Testis (tissue), 5 donors: ENCODE measurements at places on chromosomes 12 and 14. TPM values are rescaled to one million over a fixed set of nuclear protein-coding genes. Genes with fewer than 3 reads are reported as not detected.

Gene SYCP3
- 69.4 TPM for total RNA-seq

Gene PAH
- 9.3 TPM for total RNA-seq

Gene CEP170B
- 79.7 TPM for total RNA-seq

Gene DNAJC22
- total RNA-seq = 0.87 TPM

Gene MAP1LC3B2
- 1.5 TPM for total RNA-seq

Gene SIX6
- 0.39 TPM for total RNA-seq

Gene KRT8
- 14.6 TPM for total RNA-seq

GRCh38 chr12:30792648-30793499 is 38.1 kb upstream of the CAPRIN2 start:
- no peak for DNase-seq

DNA sequence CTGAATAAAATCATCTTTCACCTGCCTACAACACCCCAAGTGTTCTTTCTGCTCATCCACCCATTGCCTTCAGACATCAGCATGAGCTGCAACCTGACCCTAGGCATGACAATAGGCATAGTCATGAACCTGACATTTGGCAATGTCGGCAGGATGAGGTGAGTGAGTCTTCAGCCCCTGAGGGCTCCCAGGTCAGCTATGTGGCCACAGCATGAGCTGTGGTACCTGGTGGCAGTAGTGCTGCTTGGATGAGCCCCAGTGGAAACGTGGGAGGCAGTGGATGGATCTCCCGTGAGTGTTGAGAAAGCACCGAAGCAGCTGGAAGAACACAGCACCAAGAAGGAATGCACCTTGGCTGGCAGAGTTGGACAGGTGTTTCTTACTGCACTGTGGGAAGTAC is 334.8 kb upstream of the FAR2 start:
- no peak for DNase-seq

- no peak for DNase-seq
Observed at GRCh38 chr12:10223208-10223607, 10.5 kb downstream of the GABARAPL1 start.

DNA sequence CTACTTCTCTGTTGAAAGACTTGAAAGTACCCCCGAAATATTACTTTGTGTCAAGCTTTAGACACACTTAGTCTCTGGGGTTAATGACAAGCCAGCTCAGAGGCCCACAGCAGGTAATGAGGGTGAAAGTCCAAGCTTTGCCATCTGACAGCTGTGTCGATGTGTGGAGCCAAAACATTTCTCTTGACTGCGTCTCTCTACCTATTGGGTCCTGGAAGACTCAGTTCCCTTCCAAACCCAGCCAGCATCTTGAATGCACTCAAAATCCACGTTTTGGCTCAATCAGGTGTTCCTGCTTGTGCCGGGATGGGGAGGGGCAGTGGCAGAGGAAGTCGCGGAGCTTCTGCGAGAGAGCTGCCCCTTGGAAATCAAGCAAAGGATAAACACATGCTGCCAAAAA is 3.2 kb downstream of the PLXNC1 start:
- DNase-seq = no peak

DNA sequence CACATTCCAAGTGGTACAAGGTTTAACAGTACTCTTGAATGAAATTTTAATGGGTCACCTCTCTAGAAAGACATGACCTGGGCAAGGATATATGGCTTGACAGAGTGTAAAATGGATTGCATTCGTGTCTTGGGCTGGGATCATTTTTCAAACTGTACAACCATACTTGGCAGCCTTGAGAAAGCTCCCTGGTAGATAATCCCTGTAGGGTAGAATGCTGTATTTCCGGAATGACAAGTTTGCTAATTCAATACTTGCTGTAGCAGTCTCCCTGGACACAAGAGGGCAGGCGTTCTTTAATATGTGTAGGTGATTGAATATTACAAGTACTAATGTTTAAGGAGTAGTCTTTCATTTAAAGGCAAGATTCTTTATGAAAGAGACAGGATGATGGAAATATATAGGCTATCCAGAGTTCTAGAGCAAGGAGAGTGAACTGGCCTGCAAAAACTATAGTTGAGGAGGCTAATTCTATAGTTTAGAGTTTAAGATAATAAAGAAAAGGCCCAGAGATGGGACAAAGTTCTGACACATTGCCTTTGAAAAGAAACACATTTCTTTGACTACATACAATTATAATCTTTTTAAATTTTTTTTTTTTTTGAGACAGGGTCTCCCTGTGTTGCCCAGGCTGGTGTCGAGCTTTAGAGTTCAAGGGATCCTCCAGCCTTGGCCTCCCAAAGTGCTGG is 53.4 kb downstream of the PLBD1 start:
- DNase-seq = peak; percentile 48

DNA sequence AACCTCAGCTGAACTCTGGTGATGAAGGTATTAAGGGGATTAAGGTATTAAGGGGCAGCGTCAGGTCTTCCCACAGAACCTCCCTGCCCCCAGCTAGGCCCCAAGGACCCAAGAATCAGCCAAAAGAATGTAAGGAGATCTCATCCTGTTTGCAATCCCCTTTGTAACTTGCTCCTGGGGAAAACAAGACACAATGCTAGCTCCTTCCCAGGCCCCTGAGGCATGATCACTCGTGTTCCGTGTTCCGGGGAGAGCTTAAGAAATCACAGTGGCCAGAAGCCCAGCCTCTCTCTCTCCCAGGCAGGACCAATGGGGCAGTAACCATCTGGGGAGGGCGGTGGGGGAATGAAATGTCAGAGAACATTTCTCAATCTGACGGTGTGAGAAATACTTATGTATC is 33.2 kb downstream of the PIGH start:
- no peak for DNase-seq

- DNase-seq = no peak
Observed at GRCh38 chr12:130752692-130753230, 36.7 kb upstream of the RIMBP2 start.

GRCh38 chr14:96299441-96299840 is 43.4 kb downstream of the BDKRB1 start:
- no peak for DNase-seq

GRCh38 chr12:63164911-63165310 is 13.9 kb upstream of the AVPR1A start:
- DNase-seq = no peak

GRCh38 chr14:37594971-37595808 is at the start of the genes FOXA1 and TTC6:
Gene FOXA1, minus strand, starts transcription at chr14:37595249. Its CDS starts 277 bp downstream, at chr14:37594972.
Gene TTC6, plus strand, starts transcription at chr14:37595629. Its CDS starts 26,436 bp downstream, at chr14:37622065.
- DNase-seq = peak; percentile 30

GRCh38 chr14:25411781-25412757 is 362.1 kb upstream of the STXBP6 start:
- DNase-seq = peak; percentile 59

DNA sequence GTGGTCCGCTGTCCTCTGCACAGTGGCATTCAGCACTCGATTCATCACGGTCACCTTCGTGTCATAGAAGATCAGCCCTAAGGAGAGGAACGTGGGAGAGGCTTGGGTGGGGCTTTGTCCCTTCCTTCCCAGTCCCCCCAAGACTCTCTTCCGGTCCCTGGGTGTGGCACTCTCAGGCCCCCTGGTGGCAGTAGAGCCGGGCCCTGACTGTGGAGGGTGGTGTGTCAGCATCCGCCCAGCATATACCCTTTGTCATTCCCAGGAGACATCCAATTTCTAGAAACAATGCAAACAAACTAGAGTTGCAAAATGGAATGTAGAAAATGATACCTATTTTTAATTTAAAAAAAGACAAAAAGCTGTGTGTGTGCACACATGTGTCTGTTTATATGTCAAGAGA is 45.0 kb downstream of the TRAFD1 start:
- DNase-seq = no peak
